ENCODE measurements at places on chromosomes 6 and 20. TPM values are rescaled to one million over a fixed set of nuclear protein-coding genes. Genes with fewer than 3 reads are reported as not detected.

GRCh38 chr6:98847779-98848538 lies 13.6 kb downstream of the POU3F2 start:
- H3K36me3 ChIP-seq: no peaks in the 10 kb centered on the region
- no peak for DNase-seq
- H3K4me1 ChIP-seq: peaks cover 12% of the 10 kb centered on the region
- no peak overlapping the region for H3K27ac ChIP-seq

DNA sequence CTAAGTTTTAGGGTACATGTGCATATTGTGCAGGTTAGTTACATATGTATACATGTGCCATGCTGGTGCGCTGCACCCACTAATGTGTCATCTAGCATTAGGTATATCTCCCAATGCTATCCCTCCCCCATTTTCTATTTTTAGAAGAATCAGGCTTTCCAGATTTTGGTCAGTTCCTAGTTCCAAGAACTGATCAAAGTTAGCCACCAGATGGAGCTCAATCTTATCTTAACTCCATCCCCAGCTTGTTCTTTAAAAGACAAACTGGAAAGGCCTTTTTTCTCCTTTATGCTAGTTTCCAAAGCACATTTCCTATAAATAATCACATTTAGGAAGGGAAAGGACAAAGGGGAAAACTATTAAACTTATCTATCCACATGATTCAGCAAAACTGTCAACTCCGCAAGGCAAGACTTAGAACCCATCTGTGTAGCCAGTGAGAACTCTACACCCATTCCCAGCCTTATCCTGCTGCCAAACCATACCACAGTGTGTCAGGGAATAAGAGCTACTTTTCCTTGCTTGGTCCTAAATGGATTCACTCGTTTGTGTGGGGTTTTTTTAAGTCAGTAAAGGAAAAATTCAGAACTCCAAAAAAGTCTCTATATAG lies 22.8 kb upstream of the KHDC1 start:
- H3K4me1 ChIP-seq: no peaks in the 10 kb centered on the region
- peaks cover 7% of the 10 kb centered on the region for H3K36me3 ChIP-seq
- H3K27me3 ChIP-seq: no peaks in the 10 kb centered on the region
- H3K27ac ChIP-seq: no peak overlapping the region
- H3K4me3 ChIP-seq: no peak overlapping the region

Gene RBM24
- total RNA-seq: 1.5 TPM

Gene LYRM2
- total RNA-seq: 38.6 TPM

Gene LY6G6D
- total RNA-seq: not detected

Gene SAMD5
- 24.0 TPM for total RNA-seq

- H3K27me3 ChIP-seq: peaks cover 3% of the 10 kb centered on the region
- DNase-seq: no peak
- H3K36me3 ChIP-seq: peaks cover 19% of the 10 kb centered on the region
- H3K4me3 ChIP-seq: no peak overlapping the region
- no peak overlapping the region for H3K27ac ChIP-seq
Observed at GRCh38 chr6:43502666-43503065, 7.5 kb downstream of the LRRC73 start.

Gene MLIP
- 1.3 TPM for total RNA-seq

- no peaks in the 10 kb centered on the region for H3K4me1 ChIP-seq
- no peak overlapping the region for H3K27ac ChIP-seq
- H3K27me3 ChIP-seq: no peaks in the 10 kb centered on the region
- no peak for DNase-seq
- H3K4me3 ChIP-seq: no peak overlapping the region
- no peaks in the 10 kb centered on the region for H3K36me3 ChIP-seq
Observed at GRCh38 chr6:153781306-153781705, 257.7 kb upstream of the OPRM1 start.

DNA sequence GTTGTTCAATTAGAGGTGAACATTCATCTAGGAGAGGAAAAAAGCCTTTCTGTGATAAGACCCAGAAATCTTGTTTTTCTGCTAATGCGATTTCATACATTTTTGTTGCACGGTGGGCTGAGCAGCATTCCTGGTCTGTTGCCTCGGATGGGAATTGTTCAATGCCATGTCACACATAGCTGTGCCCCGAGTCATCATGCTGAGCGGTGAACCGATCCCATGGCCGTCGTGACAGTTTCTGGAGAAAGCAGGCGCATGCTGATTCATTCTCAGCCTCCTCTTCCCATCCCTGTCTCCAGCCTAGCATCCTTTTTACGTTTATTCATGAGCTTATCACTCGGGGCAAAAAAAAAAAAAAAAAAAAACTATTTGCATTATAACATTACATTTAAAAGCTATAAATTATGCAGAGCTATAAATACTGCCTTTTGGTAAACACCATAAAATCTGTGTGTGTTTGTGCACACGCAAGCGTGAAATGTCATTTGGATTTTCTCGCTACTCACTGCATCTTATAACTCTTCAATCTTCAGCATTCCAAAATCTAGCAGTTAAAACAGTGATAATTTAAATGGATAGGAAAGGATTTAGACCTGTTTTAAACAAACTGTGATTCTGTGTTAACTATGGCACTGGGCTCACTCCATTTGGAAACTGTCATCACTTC lies 58.9 kb upstream of the IFNGR1 start:
- DNase-seq: no peak
- peaks cover 2% of the 10 kb centered on the region for H3K4me1 ChIP-seq
- H3K4me3 ChIP-seq: no peak overlapping the region
- H3K27me3 ChIP-seq: peaks cover 34% of the 10 kb centered on the region
- H3K27ac ChIP-seq: no peak overlapping the region

Gene MEP1A
- total RNA-seq: 4.1 TPM

Gene SLC17A5
- total RNA-seq: 8.1 TPM

Gene TMEM244
- total RNA-seq: not detected

- H3K4me3 ChIP-seq: no peak overlapping the region
- H3K4me1 ChIP-seq: no peaks in the 10 kb centered on the region
- no peak overlapping the region for H3K27ac ChIP-seq
- no peaks in the 10 kb centered on the region for H3K36me3 ChIP-seq
Observed at GRCh38 chr6:132978685-132979084, 164.3 kb downstream of the RPS12 start.

DNA sequence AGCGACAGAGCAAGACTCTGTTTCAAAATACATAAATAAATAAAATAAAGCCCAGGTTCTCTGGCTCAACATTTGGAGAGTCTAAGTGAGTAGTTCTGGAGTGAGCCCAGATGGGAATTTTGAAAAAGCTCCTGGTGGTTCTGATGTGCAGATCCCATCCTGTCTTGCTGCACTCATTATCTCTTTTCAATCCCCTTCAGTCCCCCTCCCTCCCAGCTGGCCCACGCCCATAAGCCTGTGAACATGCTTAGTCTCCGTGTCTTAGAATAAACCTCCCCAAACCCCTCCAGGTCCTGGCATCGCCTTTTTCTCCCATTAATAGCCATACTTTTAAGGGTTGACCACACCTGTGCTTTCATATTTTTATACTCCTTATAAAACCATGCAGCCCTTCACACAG lies 19.4 kb upstream of the TULP1 start:
- no peak overlapping the region for H3K27ac ChIP-seq
- H3K36me3 ChIP-seq: no peaks in the 10 kb centered on the region
- peaks cover 14% of the 10 kb centered on the region for H3K27me3 ChIP-seq
- H3K4me3 ChIP-seq: no peak overlapping the region
- peaks cover 2% of the 10 kb centered on the region for H3K4me1 ChIP-seq

GRCh38 chr20:22585786-22586493 lies 1.6 kb upstream of the FOXA2 start:
- peaks cover 26% of the 10 kb centered on the region for H3K4me1 ChIP-seq
- H3K4me3 ChIP-seq: peak overlapping the region; percentile 88
- H3K27me3 ChIP-seq: peaks cover 23% of the 10 kb centered on the region
- H3K36me3 ChIP-seq: peaks cover 15% of the 10 kb centered on the region
- no peak for DNase-seq

- H3K27ac ChIP-seq: no peak overlapping the region
- DNase-seq: no peak
- H3K4me1 ChIP-seq: no peaks in the 10 kb centered on the region
- no peaks in the 10 kb centered on the region for H3K36me3 ChIP-seq
- H3K27me3 ChIP-seq: no peaks in the 10 kb centered on the region
Observed at GRCh38 chr6:3194535-3195419, 32.7 kb downstream of the TUBB2B start.

GRCh38 chr6:42522942-42523814 lies 40.7 kb upstream of the UBR2 start:
- H3K27me3 ChIP-seq: no peaks in the 10 kb centered on the region
- H3K27ac ChIP-seq: no peak overlapping the region
- H3K4me3 ChIP-seq: no peak overlapping the region
- DNase-seq: no peak
- no peaks in the 10 kb centered on the region for H3K4me1 ChIP-seq
- H3K36me3 ChIP-seq: no peaks in the 10 kb centered on the region

DNA sequence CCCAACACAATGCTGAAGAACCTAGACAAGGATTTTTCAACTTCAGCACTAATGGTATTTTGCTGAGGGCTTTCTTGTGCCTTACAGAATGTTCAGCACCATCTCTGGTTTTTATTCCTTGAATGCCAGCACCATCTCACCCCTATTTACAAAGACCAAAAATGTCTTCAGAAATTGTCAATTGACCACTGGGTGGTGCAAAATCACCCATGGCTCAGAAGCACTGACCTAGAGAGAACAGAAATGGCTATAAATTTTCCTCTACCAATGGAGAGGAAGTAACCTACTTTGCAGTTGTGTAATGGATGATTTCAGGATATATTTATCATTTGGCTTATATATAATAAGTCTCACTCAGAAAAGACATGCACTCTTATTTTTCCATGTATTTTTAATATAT lies 431.0 kb upstream of the IRAK1BP1 start:
- no peaks in the 10 kb centered on the region for H3K27me3 ChIP-seq
- H3K4me1 ChIP-seq: no peaks in the 10 kb centered on the region
- H3K4me3 ChIP-seq: no peak overlapping the region
- H3K36me3 ChIP-seq: no peaks in the 10 kb centered on the region

DNA sequence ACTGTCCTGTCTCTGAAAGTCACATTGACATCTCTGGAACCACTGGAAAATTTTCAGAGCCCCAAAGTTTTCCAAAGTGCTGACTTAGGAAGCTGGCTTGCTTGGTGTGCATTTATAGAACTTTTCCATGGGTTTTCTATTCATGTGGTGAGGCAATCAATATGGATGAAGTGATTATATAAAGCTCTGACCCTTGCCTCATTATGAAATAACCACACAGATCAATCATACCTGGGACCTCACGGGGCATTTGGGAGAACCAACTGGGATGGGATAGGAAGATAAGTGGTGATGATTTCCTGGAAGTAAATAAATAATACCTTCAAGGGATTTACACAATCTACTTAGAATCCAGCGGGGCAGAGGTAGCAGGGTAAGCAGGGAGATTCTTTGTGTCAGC lies 22.9 kb upstream of the SIM1 start:
- H3K36me3 ChIP-seq: peaks cover 2% of the 10 kb centered on the region
- H3K27ac ChIP-seq: no peak overlapping the region
- no peak for DNase-seq

- H3K27me3 ChIP-seq: no peaks in the 10 kb centered on the region
- H3K27ac ChIP-seq: no peak overlapping the region
- H3K36me3 ChIP-seq: peaks cover 2% of the 10 kb centered on the region
- DNase-seq: no peak
- peaks cover 6% of the 10 kb centered on the region for H3K4me1 ChIP-seq
Observed at GRCh38 chr6:144935661-144936060, 650.5 kb downstream of the UTRN start.

DNA sequence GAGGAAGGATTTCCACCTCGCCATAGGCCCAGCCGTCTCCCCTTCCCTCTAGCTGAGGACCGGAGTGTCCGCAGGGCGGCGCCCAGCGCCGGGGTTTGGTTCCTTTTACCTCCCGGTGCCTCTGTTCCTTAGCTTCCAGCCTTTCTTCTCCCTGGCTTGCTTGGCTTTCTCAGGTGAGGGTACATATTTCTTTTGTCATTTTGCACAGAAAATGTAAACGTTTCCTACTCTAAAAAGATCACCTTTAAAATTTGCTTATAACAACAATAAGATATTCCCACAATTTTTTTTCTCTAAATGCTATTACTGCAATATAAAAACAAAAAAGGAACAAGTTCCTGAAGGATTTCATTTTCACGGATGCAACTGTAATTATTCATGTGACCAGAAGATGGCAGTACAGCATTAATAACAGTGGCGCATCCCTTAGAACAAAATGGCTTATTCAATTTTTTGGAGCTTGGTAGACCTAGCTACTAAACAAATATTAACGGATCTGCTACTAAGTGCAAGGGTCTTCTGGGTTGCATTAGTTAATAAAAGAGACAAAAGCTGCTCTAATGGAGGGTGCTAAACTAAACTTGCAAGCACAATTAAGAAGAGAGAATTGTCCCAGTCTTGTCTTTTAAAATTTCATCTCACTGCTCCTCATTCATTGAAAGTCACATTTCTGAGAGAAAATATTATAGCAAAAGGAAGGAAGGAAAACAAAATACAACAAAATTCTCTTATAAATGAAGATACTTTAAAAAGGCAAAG lies 172.9 kb downstream of the ADGRG6 start:
- DNase-seq: peak; percentile 46
- H3K4me1 ChIP-seq: peaks cover 2% of the 10 kb centered on the region
- peak overlapping the region; percentile 30 for H3K27ac ChIP-seq
- peaks cover 1% of the 10 kb centered on the region for H3K27me3 ChIP-seq
- no peaks in the 10 kb centered on the region for H3K36me3 ChIP-seq

DNA sequence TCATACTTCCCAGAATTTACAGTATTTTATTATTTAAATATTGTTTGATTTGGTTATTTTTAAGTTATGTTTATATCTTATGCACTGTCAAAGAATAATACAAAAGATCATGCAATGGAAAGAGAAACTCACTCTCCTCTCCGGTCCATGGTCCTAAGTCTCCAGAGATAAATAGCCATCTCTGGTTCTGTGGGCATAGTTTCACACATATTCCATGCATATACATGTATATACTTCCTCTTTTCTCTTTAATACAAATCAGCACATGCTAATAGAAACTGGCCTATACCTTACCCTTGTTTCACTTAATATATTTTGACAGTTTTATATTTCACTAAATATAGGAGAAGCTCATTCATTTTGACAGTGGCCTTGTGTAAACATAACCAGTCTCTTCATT lies 901.7 kb upstream of the CITED2 start:
- no peaks in the 10 kb centered on the region for H3K36me3 ChIP-seq
- H3K27me3 ChIP-seq: no peaks in the 10 kb centered on the region
- no peak overlapping the region for H3K27ac ChIP-seq
- peaks cover 30% of the 10 kb centered on the region for H3K4me1 ChIP-seq

DNA sequence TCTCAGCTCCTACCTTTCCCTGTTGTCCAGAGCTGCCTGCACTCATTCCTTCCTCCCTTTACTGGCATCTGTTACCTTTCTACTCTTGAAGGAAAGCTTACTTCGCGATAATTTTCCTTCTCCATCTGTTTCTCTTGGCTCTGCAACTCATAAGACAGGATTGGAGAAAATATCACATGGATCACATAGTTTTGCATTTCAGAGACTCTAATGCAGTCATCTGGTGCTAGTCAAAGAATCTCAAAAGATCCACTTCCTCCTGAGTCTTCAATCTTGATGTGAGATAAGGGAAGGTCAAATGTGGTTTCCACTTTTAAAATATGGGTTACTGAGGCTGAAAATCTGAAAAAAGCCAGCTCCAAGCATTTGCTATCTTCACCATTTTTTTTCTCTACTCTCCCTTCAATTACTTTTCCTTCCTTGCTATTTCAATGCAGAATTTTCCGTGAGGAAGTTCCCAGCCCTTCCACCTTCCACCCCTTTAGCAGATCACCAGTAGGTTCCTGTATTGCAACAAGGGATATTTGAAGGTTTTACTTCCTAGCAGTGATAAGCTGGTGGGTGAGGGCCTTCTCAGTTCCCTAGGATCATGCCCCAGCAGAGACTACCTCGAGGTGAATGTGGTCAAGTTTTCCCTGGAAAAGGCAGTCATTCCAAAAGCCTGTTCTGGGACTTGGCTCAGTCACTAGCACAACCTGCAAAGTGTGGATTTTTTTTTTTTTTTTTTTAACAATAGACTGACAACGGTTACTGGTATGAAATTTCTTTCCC lies 62.8 kb upstream of the LRRC1 start:
- peaks cover 31% of the 10 kb centered on the region for H3K4me1 ChIP-seq
- peak overlapping the region; percentile 3 for H3K27ac ChIP-seq
- peaks cover 3% of the 10 kb centered on the region for H3K36me3 ChIP-seq
- no peak for DNase-seq

Data from progenitor cell of endocrine pancreas (in vitro differentiated cells).